ENCODE measurements at places on chromosomes 2 and 18.

- DNase-seq: no peak
Observed at GRCh38 chr2:42147641-42148274, 21.4 kb upstream of the EML4 start.

DNA sequence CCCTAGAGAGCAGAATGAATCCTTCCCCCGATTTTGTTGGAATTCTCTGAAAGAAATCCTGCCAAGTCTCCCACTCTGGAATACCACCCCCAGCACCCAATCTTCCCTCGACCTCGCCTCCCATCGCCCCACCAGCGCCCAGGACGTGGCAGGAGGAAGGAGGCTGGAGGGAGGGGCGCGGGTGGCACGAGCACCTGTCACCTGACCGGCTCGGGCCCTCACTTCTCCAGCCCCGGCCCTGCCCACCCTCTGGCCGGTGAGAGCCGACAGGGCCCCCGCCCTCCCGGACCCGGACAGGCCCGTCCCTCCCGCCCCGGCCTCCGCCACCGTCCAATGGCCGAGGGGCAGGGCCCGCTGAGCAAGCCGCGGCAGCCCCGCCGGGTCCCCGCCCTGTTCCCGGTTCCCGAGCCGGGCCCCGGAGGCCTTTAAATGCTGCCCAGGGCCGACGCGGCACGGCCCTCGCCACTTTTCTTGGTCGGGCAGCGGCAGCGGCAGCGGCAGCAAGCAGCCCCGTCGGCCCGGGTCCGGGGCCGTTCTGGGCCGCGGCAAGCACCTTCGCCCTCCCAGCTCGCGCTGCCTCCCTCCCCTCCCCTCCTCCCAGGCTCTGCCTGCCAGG, at the start of gene LGALSL:
Gene LGALSL (plus strand): TSS at position 393 of the 616 bp plus-strand sequence. CDS start 384 bp downstream, outside the sequence.
- DNase-seq: peak; percentile 92

DNA sequence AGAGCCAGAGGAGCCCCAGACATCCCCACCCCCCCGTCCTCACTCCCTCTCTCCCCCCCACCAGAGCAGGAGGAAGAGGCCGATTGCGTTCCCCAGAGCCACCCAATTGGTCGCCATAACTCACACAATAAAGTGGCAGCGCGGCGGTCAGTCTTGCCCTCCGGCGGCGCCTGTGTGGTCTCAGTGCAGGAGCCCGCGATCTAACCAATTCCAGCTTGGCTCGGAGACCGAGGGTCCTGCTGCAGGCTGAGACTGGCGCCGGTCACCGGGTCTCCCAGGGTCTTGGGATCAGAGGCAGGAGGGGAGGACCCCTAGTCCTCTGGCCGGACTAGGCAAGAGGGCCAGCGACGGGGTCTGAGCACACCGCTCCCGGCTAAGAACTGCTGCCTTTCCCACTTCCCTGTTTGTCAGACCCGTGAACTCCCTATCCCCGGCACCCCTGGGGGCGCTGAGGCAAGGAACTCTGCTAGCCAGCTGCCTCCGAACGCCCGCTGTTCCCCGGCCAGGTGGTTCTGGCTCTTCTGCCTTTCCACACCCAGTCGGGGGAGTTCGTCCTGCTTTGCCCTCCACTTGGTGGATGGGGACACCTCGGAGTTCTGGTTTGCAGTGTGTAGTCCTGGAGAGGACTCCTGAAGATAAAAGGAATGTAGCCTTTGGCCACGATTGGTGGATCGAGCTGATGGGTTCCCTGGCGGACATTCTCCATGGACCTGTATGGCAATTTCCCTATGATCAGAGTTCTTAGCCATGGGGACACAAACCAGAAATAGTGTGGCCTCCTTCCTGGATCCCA, 1.0 kb upstream of the HOXD12 start:
- DNase-seq: no peak

GRCh38 chr18:25061395-25061794, 290.6 kb downstream of the ZNF521 start:
- no peak for DNase-seq

DNA sequence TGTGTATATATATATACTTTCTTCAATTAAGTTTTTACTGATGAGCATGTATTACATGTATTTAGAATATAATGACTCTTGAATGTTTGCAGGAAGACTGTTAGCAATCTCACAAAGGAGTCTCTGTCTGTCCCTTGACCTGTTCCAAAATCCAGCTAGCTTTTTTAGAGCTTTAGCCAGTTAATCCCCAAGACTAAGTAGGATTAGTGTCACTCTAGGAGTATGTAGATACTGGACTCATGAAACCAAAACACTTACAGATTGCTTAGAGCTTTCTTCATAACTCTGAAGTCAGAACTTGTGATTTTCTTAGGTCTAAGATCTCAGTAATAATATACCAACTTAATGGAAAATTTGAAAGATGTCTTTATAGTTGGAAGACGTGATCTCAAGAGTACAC, 2.2 kb downstream of the UBXN4 start:
- peak; percentile 72 for DNase-seq

DNA sequence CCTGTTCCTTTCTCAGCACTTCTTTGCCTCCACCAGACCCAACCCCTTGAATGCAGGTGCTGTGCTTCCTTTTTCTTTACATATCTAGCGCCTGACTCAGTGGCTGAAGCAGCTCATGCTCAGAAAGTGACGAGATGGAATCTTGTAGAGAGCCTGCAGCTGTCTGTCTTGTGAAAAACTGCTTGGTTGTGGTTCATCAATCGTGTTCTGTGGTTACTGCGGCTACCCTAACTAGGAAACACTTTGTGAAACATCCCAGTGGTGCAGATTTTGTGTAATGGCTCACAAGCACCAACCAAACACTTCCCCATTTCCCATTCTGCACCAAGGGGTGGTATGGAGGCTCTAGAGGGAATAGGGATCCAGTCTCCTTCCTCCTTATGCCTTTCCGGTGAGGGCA, 307.2 kb upstream of the MMADHC start:
- DNase-seq: no peak

GRCh38 chr2:309148-309953, 21.5 kb upstream of the ALKAL2 start:
- peak; percentile 75 for DNase-seq

DNA sequence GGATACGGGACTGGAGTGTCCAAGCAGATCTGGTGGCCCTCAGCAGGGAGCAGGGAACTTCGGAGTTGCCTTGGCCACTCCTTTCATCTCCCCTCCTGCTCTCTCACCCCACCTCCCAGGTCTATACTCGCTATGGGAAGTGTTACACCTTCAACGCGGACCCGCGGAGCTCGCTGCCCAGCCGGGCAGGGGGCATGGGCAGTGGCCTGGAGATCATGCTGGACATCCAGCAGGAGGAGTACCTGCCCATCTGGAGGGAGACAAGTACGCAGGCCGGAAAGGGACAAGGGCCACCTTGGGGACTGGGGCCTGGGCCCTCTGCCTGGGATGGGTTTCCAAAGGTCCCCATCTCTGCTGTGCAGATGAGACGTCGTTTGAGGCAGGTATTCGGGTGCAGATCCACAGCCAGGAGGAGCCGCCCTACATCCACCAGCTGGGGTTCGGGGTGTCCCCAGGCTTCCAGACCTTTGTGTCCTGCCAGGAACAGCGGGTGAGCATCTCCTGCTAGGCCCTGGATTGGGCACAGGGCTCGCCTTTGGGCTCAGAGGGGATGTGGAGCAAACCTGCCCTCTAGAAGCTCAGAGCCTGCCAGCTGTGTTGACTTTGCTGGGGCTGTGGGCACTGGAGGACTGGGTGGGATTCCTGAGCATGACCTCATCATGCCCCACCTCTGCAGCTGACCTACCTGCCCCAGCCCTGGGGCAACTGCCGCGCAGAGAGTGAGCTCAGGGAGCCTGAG, 11.8 kb downstream of the CHPF start:
- DNase-seq: no peak

- no peak for DNase-seq
Observed at GRCh38 chr2:226088366-226088674, 688.8 kb downstream of the NYAP2 start.

- no peak for DNase-seq
Observed at GRCh38 chr2:101265893-101266499, 13.3 kb downstream of the CNOT11 start.

DNA sequence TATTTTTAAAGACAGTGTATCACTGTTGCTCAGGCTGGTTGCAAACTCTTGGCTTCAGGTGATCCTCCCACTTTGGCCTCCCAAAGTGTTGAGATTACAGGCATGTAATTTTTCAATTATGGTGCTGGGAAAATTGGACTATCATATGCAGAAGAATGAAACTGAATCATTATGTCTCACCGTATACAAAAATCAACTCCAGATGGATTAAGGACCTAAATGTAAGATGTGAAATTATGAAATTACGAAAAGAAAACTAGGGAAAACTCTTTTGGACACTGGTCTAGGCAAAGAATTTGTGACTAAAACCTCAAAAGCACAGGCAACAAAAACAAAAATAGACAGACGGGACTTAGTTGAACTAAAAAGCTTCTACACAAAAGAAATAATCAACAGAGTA, 31.2 kb downstream of the MAP3K2 start:
- no peak for DNase-seq

- DNase-seq: no peak
Observed at GRCh38 chr2:202910698-202911097, 775 bp downstream of the WDR12 start.

GRCh38 chr2:100397118-100397860, 20.2 kb downstream of the CHST10 start:
- no peak for DNase-seq

GRCh38 chr2:170276056-170276455, 98.1 kb downstream of the MYO3B start:
- no peak for DNase-seq

DNA sequence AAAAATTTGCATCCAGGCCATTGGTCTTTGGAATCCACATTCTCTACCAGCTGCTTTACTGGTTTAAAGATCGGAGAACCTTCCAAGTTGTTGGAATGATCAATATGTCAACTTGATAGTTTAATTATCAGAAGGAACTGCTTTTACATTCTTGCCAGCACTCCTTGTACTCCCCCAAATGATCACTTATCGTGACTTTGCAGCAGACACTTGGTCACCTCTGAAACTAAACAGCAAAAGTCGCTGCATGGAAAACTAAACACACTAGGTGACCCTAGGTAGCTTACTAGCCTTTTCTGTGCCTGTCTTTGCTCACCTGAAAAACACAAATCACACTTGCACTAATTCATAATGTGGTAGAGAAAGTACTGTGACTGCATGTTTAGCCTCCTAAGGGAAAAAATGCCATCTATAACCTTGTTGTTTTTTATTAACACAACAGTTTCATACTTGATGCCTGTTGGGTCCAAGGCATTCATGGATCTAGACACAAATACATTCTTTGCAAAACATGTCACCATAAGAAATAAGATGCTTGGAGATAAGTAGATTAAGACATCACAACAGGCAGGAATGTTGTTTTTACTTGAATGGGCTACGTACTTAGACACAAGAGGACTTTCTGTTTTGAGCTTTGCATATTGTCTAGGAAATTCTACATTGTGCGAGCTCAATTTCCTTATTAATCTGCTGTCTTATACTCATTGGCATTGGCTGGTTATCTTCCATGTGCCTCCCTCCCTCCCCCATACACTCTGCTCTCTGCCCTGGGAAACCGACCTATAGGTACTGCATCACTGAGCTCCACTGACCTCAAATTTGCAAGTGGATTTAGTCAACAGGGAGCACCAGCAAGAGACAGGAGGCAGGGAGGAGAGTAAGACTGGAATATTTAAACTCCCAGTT, 219.1 kb upstream of the STK17B start:
- no peak for DNase-seq

GRCh38 chr18:32888306-32888705, 115.5 kb upstream of the KLHL14 start:
- no peak for DNase-seq

- DNase-seq: peak; percentile 74
Observed at GRCh38 chr2:27262379-27263286, at the start of gene SLC30A3. SLC30A3 (minus strand) TSS chr2:27263047; CDS start chr2:27262906, 141 bp downstream.

DNA sequence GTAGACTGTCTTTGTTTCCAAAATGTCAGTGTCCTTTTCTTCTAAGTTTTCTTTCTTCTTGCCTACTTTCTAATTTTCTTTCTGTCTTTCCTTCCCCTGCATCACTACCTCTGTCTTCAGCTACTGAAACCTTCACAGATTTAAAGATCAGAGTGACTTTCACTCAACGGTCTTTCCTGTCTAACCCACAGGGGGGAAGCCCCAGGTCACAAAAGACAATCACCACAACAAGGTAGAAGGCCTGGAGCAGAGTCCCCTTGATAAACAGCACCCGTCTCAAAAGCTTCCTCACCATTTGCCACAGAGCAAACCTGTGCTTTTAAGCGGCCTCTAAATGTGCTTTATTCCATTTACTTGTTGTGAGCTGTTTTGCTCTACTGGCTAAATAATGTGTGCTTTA, 665.4 kb downstream of the BCL11A start:
- no peak for DNase-seq

GRCh38 chr2:226198956-226199355, 600.7 kb downstream of the IRS1 start:
- no peak for DNase-seq

DNA sequence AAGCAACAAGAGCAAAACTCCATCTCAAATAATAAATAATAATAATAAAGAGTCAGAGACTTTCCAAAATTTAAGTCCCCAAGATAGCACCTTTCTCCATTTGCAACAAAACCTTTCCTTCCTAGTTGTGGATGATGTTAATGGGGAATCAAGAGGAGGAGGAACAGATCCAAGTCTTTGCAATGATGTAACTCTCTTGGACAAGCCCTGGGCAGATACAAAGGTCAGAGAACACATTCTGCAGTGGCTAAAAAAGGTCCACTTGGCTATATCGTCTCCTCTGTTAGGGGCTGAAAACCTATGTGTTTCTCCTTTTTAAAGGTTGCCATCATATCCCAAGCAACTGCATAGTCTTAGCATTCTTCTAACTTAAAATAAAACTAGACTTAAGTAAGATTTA, 151.1 kb downstream of the TMEM163 start:
- DNase-seq: no peak

GRCh38 chr2:174749793-174750192, 14.5 kb downstream of the CHRNA1 start:
- DNase-seq: no peak

GRCh38 chr2:236238751-236239150, 25.5 kb downstream of the ASB18 start:
- peak; percentile 31 for DNase-seq

DNA sequence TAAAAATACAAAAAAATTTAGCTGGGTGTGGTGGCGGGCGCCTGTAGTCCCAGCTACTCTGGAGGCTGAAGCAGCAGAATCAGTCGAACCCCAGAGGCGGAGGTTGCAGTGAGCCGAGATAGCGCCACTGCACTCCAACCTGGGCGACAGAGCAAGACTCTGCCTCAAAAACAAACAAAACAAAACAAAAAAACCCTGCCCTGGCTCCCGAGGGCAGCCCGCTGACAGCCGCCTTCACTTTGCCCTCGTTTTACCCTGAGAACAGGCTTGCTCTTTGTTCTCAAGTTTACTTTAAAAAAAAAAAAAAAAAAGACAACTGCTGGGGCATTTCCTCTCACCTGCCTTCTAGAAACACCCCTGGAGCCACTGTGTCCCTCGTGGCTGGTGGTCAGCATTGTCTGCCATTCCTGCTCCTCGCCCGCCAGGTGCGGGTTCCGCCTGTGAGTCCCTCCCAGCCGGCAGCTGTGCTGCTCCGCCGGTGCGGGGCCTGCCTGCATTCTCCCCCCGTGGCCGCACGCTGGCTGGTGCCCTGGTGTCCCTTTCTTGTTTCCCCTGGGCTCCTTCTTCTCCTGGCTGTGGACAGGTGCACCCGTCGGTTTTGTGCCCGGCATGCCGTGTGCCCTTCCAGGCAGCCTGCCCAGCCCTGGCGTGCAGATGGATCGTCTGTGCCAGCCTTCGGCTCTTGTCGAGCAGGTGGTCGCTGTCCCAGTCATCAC, 105.7 kb downstream of the USP40 start:
- no peak for DNase-seq

- DNase-seq: no peak
Observed at GRCh38 chr2:187233811-187234210, 214.2 kb downstream of the CALCRL start.

Measured in neural progenitor cell (in vitro differentiated cells).